ENCODE measurements at places on chromosomes 1 and 21.
A peak's percentile ranks its signal among the peaks of the same experiment; 100 is the strongest.

GRCh38 chr21:34191876-34192275 lies 118.5 kb downstream of the MRPS6 start:
- no peak for DNase-seq

DNA sequence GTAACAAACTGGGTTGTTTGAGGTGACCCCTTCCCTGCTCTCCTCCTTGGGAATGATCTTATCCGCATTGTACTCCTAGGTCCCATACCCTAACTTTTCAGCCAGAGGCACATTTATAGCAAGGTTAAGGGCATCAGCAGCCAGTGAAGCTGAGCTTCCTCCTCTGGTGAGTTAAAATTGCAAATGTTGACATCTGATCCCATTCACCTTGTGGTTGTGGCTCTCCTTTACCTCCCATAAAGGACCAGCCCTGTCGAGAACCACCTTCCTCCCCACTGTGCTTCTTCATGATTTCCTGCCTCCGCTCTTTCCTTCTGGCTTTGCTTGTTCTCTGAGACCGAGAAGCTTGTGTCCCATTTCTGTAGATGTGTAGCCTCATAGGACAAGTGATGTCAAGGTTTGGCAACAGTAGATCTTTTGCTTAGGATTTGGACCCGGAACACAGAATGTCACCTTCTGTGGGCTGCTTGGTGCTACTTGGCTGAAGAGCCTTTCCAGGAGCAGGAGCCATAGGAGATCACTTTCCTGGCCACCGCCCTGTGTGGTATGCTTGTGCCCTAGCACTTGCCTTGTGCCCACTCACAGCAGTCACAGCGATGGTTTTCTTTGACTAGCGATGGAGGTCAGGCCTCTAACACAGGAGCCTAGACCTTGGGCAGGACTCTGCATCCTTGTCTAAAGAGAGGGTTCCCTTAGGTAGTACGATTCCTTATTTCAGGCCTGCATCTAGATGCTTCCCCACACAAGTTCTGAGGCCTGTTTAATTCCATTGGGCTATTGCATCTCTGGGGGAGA lies 18.8 kb downstream of the SZRD1 start:
- DNase-seq: no peak

- DNase-seq: no peak
Measured at GRCh38 chr1:39418236-39418635, 73.2 kb upstream of the BMP8A start.

DNA sequence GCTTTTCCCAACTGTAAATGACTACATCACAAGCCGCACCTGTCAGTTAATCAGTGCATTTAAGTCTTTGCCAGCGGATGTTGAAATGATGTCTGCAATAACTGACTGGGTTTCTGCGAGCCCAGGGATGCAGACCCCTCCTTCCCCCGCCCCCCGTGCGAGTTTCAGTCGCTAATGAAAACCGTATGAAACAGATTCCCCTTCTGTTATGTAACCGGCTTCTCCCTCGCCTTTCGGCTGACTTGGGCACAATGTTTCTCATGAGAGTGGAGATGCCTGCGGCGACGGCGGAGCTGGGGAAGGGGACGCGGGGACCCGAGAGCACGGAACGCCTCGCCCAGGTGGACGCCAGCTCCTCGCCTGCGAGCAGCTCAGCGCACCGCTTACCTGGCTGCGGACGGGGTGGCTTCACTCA lies 753 bp downstream of the KCNJ6 start:
- no peak for DNase-seq

- DNase-seq: no peak
Measured at GRCh38 chr1:235507623-235508022, 3.4 kb upstream of the B3GALNT2 start.

- DNase-seq: no peak
Measured at GRCh38 chr1:170586321-170587252, 54.6 kb downstream of the GORAB start.

- DNase-seq: no peak
Measured at GRCh38 chr1:183604038-183604808, 14.0 kb upstream of the NCF2 start.

DNA sequence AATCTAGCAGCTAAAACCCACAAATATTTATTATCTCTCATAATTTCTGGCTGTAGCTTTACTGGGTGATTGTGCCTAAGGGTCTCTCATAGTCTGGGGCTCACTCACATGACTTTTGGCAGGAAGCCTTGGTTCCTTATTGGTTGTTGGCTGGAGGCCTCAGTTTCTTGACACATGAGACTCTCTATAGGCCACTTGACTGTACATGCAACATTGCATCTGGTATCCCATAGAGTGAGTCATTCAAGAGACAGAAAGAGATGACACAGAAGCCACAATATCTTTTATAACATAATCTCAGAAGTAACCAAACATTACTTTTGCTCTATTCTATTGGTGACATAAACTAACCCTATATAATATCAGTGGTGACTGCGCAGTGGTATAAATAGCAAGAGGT lies 128.5 kb upstream of the HNRNPU start:
- no peak for DNase-seq

GRCh38 chr1:77047978-77048614 lies 171.1 kb downstream of the PIGK start:
- no peak for DNase-seq

DNA sequence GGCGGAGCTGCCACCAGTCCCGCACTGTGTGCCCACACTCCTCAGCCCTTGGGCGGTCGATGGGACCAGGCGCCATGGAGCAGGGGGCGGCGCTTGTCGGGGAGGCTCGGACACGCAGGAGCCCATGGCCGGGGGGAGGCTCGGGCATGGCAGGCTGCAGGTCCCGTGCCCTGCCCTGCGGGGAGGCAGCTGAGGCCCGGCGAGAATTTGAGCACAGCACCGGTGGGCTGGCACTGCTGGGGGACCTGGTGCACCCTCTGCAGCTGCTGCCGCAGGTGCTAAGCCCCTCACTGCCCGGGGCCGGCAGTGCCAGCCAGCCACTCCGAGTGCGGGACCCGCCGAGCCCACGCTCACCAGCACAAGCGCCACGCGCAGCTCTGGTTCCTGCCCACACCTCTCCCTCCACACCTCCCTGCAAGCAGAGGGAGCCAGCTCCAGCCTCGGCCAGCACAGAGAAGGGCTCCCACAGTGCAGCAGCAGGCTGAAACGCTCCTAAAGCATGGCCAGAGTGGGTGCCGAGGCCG lies 267.7 kb downstream of the RYR2 start:
- DNase-seq: no peak

DNA sequence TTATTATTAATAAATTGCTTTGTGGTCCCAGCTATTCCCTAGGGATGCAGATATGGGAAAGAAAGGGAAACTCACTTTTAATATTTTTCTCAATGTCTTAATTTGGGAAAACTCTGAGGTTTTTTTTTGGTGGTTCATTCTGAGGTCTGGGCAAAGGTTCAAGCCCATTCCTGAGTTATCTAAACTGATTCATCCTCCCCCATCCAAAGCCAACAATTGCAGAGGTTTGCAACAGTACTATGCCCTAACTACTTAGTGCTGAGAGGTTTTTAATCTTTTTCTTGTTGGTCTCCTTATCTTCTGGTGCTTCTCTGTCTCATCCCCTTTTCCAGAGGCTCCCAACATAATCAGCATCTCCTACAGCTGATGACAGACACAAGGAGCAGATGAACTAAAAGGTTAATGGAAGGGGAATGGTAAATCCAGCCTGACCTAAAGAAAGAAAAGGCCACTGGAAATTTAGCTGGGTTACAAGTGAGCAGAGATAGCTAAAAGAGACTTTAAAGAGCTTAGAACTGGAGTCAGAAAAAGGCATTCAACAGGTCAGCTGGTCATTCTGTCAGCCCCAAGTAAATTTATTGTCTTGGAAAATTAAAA lies 390.4 kb downstream of the TGFB2 start:
- DNase-seq: no peak

- DNase-seq: no peak
Measured at GRCh38 chr1:48887796-48888195, 111.1 kb upstream of the BEND5 start.

DNA sequence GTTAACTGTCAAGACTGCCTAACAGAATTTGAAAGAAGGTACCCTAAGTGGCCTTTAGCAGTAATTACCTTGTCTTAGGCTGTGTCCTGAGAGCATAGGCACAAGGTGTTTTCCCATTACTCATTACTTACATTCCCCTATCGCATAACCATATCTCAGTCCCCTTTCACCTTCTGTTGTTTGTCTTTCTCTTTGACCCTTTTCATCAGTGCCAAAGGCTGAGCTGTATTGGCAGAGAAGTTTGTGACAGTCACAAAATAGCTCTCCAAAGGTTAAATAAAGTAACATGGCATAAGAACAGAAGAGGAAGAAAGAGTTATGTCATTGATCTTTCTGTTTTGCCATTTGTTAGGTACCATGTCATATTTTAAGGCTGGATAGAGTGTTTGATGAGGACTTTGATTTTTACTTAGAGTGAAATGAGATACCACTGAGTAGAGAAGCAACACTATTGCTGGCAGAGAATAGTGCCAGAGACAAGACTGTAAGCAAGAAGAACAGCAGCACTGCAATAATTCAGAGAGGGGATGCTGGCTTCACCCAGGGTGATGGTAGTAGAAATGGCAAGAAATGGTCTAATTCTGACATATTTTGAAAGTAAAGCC lies 497.8 kb downstream of the TTLL7 start:
- peak; percentile 83 for DNase-seq

- no peak for DNase-seq
Measured at GRCh38 chr1:100628631-100629081, 90.7 kb downstream of the GPR88 start.

GRCh38 chr1:111880881-111881837 lies 108.3 kb downstream of the KCND3 start:
- DNase-seq: no peak

DNA sequence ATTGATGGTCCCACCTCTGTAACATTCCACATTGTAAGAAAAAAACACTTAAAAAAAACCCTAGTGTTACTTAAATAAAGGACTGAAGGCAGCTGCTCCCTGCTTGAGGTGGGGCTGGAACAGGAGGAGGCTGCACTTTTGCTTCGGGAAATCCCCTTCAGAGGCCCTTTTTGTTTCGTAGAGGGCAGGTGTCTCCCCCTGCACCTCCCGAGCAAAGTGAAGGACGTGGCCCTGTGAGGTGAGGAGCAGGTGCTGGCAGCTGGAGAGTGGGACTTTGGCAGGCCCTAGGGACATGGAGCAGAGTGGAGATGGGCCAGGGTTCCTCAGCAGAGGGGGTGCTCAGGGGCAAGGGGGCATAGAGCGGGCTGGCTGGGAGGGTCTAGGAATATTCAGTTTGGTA lies 33.4 kb upstream of the WNT4 start:
- DNase-seq: no peak

- DNase-seq: no peak
Measured at GRCh38 chr1:22801761-22802160, 91.1 kb downstream of the EPHB2 start.

GRCh38 chr1:57017717-57018116 lies 51.9 kb upstream of the C8B start:
- DNase-seq: no peak

All from T-helper 2 cell (primary cell).